Uterine smooth muscle cell (primary cell): ENCODE measurements at places on chromosomes 13 and 19. TPM values are rescaled to one million over a fixed set of nuclear protein-coding genes. Genes with fewer than 3 reads are reported as not detected.

PSG1 gene
- total RNA-seq = 0.22 and 0.62 TPM in 2 replicates

SPIB gene
- total RNA-seq = not detected in 2 replicates

PSG4 gene
- 9.7 and 16.0 TPM in 2 replicates for total RNA-seq

B3GNT3 gene
- not detected in 2 replicates for total RNA-seq

YJU2 gene
- 18.2 and 22.7 TPM in 2 replicates for total RNA-seq

P2RY11 gene
- total RNA-seq = 3.0 and 3.9 TPM in 2 replicates
